Omental fat pad (tissue), 4 donors: ENCODE measurements at places on chromosomes 5 and 9. TPM values are rescaled to one million over a fixed set of nuclear protein-coding genes. Genes with fewer than 3 reads are reported as not detected.

DNA sequence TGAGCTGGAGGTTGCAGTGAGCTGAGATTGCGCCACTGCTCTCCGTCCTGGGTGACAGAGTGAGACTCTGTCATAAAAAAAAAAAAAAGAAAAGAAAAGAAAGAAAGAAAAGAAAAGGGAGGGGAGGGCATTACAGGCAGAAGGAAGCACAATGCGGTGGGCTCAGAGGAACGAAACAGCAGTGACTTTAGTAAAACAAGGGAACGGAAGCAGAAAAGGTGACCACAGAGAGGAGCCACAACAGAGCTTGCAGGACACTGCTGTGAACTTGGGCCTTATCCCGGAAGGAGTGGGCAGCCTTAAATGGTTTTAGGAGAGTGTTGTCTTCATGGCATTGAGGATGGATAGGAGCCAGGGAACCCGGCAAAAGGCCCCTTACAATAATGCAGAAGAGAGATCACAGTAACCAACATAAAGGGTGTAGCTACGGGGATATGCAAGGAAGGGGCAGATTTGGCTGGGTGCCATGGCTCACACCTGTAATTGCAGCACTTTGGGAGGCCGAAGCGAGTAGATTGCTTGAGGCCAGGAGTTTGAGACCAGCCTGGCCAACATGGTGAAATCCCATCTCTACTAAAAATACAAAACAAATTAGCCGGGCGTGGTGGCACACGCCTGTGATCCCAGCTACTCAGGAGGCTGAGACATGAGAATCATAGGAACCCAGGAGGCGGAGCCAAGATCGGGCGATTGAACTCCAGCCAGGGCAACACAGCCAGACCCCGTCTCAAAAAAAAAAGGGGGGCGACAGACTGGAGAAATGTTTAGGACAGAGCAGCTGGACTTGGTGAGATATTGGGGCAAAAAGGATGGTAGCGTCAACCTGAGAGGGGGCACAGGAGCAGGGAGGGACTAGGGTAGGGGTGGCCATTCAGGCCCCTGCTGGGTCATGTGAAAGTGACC lies 83.9 kb upstream of the ZBTB43 start:
- no peak for DNase-seq

DNA sequence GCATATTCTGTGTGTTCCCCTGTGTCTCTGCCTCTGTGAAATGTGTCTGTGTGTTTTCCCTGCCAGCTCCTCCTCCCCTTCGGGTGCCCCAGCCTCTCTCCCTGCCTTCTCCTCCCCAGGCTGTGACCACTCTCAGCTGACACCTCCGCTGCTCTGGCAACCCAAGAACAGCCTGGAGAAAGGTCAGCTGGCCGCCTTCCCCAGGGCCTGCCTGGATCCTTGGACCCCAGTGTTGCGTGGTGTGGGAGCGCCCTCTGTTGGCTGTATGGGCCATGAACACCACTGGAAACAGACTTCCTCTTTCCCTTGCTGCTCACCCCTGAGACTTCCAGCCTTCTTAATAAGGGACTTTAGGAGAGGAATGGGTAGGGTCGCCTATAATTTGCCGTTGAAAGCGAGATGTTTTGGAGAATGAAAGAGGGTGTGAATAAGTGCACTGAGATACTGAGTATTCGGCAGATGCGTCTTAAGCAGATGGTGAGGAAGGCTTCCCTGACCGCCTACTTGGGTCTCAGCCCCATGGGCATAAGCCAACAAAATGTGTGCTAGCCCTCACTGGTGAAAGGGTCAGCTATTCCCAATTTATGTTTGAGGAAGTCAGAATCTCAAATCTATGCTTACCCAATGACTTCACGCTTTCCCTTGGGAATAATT lies 114.9 kb upstream of the TRIM32 start:
- peak; percentile 73 for DNase-seq

DNA sequence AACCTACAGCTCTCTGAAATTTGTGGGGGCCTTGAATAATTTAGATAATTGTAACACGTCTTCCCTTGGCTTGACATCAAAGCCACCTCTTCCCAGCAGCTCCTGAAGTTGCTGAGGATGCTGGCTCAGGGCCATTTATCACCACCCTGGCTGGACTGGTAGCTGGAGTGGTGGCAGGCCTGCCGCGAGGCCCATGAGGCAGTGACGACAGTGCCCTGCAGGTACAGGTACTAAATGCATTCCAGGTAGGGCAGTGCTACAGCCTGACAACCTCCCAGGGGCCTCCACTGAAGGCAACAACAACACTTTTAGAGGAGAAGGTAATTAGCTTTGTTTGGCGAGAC lies 270.2 kb upstream of the KLF4 start:
- no peak for DNase-seq

DNA sequence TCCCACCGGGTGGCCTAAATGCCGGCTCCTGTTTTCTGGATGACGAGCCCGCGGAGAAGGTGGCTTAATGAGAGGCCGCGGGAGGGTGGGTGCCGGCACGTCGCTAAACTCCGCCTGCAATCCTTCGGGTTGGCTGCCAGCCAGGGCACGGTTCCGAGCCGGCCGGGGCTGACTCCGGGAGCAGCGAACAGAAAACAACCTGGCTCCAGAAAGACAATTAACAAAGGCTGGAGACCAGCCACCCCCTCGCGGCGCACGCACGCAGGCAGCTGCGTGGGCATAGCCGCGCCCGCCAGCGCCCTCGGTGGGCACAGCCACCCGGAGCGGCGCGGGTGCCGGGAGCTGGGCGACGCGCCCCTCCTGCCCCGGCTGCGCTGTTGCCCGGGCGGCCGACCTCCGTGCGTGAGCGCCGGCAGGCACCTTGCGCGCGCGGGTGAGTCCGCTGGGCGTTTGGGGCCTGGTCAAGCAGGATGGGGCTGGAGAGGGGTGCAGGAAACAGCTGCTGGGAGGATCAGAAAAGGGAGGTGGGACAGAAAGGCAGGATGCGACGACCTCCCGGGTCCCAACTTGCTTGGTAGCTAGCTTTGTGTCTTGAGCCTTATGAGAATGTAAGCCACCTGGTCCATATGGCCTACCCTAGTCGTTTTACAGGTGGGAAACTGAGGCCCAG lies at the start of gene ARHGEF37:
TSS of gene ARHGEF37 (plus strand) at position 307 of the 670 bp plus-strand sequence. CDS start 16,272 bp downstream, outside the sequence.
- peak; percentile 57 for DNase-seq

ENTREP1 gene
- 2.8 TPM for total RNA-seq

- DNase-seq = no peak
Observed at GRCh38 chr5:112865128-112865527, 4.0 kb downstream of the SRP19 start.

DNA sequence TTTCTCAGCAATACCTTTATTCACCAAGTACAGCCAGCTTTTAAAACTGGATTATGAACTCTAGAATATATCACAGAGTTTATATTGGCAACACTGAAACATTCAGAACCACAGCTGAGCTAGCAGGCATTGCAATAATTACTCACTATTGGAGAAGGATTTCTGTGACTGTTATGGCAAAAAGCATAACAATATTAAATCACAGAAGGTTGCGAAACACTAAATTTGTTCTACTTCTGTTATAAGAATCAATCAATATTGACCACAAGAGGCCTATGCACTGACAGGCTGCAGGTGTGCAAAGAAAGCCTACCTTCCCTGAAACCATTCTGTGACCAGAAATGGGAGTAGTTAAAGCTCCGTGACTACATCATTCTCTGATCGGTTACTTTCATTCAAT lies 59.2 kb downstream of the AP3B1 start:
- no peak for DNase-seq

- DNase-seq = no peak
Observed at GRCh38 chr5:34868791-34869190, 29.8 kb downstream of the TTC23L start.

TAS2R1 gene
- total RNA-seq = not detected

GRCh38 chr5:108144332-108144731 lies 237.6 kb downstream of the FBXL17 start:
- DNase-seq = no peak

GRCh38 chr9:72633966-72634365 lies 112.6 kb downstream of the TMC1 start:
- DNase-seq = no peak

EPB41L4B gene
- 29.1 TPM for total RNA-seq

ZDHHC11B gene
- total RNA-seq = 1.1 TPM

ALAD gene
- 24.7 TPM for total RNA-seq

GRCh38 chr9:124574534-124575375 lies 67.6 kb upstream of the NR5A1 start:
- no peak for DNase-seq

OR1N1 gene
- not detected for total RNA-seq

BARHL1 gene
- not detected for total RNA-seq

EIF4E1B gene
- not detected for total RNA-seq
